ENCODE measurements at places on chromosomes 1 and 21.

DNA sequence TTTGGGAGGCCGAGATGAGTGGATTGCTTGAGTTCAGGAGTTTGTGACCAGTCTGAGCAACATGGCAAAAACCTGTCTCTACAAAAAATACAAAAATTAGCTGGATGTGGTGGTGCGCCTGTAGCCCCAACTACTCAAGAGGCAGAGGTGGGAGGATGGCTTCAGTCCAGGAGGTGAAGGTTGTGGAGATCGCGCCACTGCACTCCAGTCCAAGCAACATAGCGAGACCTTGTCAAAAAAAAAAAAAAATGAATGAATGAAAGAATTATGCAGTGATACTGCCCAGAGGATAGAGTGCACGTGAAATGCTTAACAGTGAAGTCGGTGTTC, 429 bp upstream of the DPH2 start:
- no peak for DNase-seq

DNA sequence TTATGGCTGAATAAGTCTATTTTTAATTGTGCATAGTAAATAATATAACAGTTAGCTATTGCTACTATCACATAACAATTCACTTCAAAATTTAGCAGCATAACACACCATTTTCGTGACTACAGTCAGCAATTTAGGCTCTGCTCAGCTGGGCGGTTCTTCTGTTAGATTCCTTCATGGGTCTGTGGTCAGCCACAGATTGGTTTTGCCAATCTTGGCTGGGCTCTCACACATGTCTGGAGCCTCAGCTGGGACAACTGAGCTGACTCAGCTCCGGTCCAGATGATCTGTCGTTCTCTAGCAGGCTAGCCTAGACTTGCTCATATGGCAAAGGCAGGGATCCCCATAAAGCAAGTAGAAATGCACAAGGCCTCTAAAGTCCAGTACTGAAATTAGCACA, 15.1 kb upstream of the CDC42BPA start:
- no peak for DNase-seq

DNA sequence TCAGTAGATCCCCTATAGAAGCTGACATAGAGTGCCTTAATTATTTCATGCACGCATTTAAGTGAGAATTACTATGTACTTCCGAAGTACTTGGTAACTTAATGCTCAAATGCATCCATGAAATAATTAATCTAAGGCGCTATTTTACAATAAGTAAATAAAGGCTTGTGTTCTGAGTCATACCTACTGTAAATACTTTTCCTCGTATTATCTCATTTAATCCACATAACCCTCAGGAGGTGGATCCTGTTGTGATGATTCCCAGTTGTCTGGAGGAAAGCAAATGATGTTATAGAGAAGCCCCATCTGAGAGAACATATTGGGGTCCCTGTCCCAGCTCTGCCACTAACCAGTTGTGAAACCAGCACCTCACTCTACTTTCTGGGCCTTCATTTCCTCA, 16.4 kb downstream of the SUSD4 start:
- DNase-seq, result no peak

DNA sequence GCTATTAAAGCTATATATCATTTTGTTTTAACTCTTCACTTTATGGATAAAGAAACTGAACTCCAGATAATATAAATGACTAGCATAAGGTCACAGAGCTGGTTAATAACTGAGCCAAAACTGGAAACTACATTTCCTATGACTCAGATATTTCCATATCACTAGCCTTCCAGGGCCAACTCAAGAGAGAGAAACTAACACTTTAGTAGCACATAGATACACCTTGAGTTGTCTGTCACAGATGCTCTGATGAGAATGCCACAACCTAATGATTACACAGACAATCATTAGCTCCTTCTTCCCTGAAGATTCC, 40.7 kb downstream of the NME7 start:
- DNase-seq, result no peak

DNA sequence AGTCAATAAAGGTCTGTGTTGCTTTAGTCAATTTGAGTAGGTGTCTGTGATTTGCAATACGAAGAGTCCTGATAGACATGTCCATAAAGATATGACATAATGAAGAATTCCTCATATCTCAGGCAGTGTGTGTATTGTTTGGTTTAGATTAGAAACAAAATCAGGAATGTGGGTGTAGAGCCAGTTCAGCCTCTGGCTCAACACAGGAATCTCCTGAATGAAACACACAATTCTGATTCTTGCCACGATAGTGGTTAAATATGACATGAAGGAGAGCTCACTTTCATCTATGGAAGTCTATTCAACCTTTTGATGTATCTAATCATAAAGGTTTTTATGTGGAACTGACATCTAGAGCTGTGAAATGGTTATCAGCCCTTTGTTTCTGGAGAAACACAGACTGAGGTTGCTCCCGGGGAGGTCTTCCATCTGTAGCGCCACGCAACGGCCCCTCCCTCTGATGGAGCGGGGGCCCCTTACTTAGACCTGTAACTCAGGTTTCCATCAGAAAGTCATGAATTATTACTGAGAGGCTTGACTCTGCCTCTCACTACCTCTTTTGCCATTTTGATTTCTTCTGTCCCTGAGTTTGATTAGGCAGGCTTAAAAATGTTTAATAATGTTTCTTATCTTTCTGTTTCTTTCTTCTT, 19.5 kb downstream of the TSPAN2 start:
- DNase-seq, result no peak
